Stimulated activated CD4-positive, alpha-beta T cell treated with anti-CD3 and anti-CD28 coated beads, TNF-alpha, amount 100 ng/mL, for 48 hours (primary cell): ENCODE measurements at places on chromosomes 12 and 14.

- no peak for DNase-seq
These were observed 1.9 kb downstream of the CARMIL3 start for GRCh38 chr14:24053548-24054323.

- DNase-seq: no peak
These were observed 155.2 kb downstream of the STXBP6 start for GRCh38 chr14:24894583-24895242.

DNA sequence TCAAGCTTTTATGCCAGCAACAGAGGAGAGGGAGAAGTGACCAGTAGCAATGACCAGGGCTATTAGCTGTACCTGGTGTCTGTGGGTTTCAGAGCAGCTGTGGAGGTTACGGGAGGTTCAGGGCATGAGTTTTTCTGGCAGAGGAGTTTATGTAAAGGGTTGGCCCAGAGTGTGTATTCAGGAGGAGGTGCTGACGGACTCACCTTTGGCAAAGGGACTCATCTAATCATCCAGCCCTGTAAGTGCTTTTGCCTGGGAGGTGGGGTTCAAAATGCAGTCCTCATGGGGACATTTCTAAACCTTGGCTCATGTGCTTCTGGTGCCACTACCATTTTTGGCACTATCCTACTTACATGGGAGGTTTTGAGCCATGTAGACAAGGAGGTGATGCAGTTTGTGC is 95.3 kb downstream of the DAD1 start:
- no peak for DNase-seq

- DNase-seq: no peak
These were observed 3.5 kb downstream of the CLEC9A start for GRCh38 chr12:10033783-10034545.
